ENCODE measurements at places on chromosomes 13 and 19. TPM values are rescaled to one million over a fixed set of nuclear protein-coding genes. Genes with fewer than 3 reads are reported as not detected.

GRCh38 chr13:104975272-104975671 is 1560.2 kb downstream of the EFNB2 start:
- DNase-seq, result no peak

The MVB12A gene
- 14.3 TPM for total RNA-seq

The NCR1 gene
- total RNA-seq, result not detected

DNA sequence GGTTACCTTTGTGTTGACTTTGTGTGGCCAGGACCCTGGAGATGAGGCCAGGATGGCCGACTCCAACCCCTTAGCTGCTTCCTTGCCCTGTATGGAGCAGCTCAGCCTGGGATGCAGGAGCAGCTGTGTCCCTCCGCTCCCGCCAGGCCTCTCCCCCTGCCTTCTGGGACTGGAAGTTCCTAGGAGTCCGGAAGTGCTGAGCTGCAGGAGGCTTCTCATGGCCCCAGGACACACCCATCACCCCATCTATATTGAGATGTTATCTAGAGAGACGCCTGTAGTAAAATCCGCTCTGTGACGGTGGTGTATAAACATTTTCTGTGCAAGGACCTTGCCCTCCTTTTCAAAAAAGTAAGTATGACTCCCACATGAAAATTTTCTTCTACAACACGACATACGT is 27.0 kb downstream of the WTIP start:
- no peak for DNase-seq

DNA sequence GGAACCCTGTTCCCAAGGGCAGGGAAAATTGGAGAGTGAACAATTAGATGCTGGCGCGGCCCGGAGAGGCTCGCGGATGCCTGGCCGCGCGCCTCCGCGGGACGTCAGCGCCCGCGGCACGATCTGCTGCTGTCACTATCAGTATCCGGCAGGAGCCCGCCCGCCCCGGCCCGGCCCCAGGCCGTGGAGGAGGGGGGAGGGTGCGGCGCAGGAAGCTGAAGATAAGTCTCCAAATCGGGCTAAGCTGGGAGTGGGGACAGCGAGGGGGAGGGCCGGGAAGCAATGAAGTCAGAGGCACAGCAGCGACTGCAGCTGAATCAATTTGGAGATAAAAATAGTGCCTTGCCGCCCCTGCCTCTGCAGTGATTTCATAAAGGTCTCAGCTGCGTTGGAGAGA is 441.5 kb upstream of the KLF12 start:
- DNase-seq, result peak; percentile 94

All from cardiac septum (tissue), 1 donor.